ENCODE measurements at places on chromosomes 16 and 17. TPM values are rescaled to one million over a fixed set of nuclear protein-coding genes. Genes with fewer than 3 reads are reported as not detected.

The CCL17 gene
- not detected for total RNA-seq

The LIG3 gene
- 30.5 TPM for total RNA-seq

The CISD3 gene
- 0.98 TPM for total RNA-seq

The MCRIP1 gene
- 59.3 TPM for total RNA-seq

The ENPP7 gene
- not detected for total RNA-seq

The C17orf50 gene
- not detected for total RNA-seq

The KCNJ2 gene
- 5.2 TPM for total RNA-seq

The NPW gene
- total RNA-seq: 0.25 TPM

The CDH16 gene
- total RNA-seq: not detected

The CCDC40 gene
- total RNA-seq: 3.9 TPM

The SPATA32 gene
- total RNA-seq: not detected

The BCAR1 gene
- total RNA-seq: 17.2 TPM

The PLD6 gene
- 5.4 TPM for total RNA-seq

The CFAP97D1 gene
- not detected for total RNA-seq

The CCDC78 gene
- 2.5 TPM for total RNA-seq

The KRTAP2-1 gene
- total RNA-seq: not detected

The MYO15A gene
- total RNA-seq: 2.5 TPM

The LRRC75A gene
- total RNA-seq: 4.7 TPM

The ALOX15 gene
- under 0.01 TPM for total RNA-seq

The CMC2 gene
- total RNA-seq: 36.1 TPM

The PTGES3L gene
- total RNA-seq: 1.5 TPM

The CD300E gene
- total RNA-seq: under 0.01 TPM

The KIF18B gene
- 0.25 TPM for total RNA-seq

The NTN1 gene
- 4.4 TPM for total RNA-seq

The NATD1 gene
- total RNA-seq: 3.0 TPM

The MLX gene
- 14.8 TPM for total RNA-seq

The TENT4B gene
- total RNA-seq: 19.2 TPM

The SOCS1 gene
- 0.49 TPM for total RNA-seq

The SCNN1B gene
- not detected for total RNA-seq

The HID1 gene
- total RNA-seq: 16.7 TPM

The MEIOB gene
- total RNA-seq: 0.49 TPM

The ABCC12 gene
- total RNA-seq: 0.25 TPM

The ALKBH5 gene
- 41.8 TPM for total RNA-seq

The PLXDC1 gene
- 7.9 TPM for total RNA-seq

The RAB26 gene
- total RNA-seq: 4.4 TPM

The RBFOX1 gene
- total RNA-seq: 68.8 TPM

The KRT16 gene
- total RNA-seq: 0.25 TPM

The PAQR4 gene
- total RNA-seq: 14.8 TPM

The SGCA gene
- total RNA-seq: 0.25 TPM

The CRK gene
- total RNA-seq: 98.6 TPM

The HOXB4 gene
- total RNA-seq: not detected

The KRTAP4-9 gene
- total RNA-seq: not detected

The NME3 gene
- 23.8 TPM for total RNA-seq
